ENCODE measurements at places on chromosomes 3 and 15.

GRCh38 chr15:50593761-50594160 is 47.3 kb upstream of the USP50 start:
- no peak for DNase-seq

DNA sequence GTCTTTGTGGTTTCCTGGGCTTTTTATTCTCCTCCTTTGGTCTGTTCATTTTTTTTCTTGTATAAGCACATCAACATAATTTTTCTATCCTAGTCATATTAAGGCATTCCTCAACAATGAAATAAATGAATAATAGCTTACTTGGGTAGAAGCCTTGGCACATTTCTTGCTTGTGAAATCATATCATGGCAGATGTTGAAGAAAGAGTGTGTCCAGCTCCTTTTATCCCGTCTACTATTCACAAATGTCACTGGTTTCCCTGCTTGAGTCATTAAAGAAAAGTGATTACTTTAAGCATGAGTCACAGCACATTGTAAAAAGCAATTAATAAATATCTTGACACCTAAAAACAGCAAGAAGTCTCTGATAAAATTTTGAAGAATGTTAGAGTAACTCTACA is 42.1 kb downstream of the MINAR1 start:
- DNase-seq = no peak

- DNase-seq = no peak
These were observed 247.7 kb downstream of the AGBL1 start for GRCh38 chr15:86327230-86327865.

GRCh38 chr3:8886546-8886945 is 76.7 kb downstream of the RAD18 start:
- DNase-seq = no peak

- no peak for DNase-seq
These were observed 149.1 kb downstream of the UACA start for GRCh38 chr15:70614221-70614620.

DNA sequence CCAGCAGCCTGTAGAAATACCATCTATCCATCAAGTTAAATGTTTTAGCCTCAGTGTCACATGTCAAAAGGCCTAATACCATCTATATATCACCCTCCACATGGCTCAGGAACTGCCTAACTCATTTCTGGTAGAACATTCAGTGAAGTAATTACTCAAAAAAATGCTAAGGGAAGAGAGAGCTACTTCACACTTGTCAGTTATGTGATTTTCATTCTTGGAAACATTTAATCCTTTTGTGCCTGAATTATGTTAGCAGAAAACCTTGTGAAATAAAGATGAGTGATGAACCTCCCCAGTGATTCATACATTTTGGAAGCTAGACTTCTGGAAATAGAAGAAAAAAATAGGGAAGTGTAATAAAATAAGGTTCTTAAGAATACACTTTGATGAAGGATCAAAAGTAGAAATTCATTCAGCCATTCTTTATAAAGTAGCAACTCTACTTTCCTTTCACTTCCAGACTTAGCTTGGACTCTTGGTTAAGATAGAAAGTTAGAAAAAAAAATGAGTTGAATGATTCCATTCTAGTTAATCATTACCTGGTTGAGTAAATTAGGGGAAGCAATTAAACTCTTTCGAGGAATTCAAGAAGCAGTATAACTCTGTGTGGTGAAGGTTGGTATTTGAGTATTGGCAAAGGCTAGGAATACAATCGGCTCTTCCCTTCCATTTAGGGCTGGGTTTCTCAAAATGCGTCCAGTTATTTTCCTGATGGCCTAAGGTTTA is 3.6 kb downstream of the OTOL1 start:
- no peak for DNase-seq

DNA sequence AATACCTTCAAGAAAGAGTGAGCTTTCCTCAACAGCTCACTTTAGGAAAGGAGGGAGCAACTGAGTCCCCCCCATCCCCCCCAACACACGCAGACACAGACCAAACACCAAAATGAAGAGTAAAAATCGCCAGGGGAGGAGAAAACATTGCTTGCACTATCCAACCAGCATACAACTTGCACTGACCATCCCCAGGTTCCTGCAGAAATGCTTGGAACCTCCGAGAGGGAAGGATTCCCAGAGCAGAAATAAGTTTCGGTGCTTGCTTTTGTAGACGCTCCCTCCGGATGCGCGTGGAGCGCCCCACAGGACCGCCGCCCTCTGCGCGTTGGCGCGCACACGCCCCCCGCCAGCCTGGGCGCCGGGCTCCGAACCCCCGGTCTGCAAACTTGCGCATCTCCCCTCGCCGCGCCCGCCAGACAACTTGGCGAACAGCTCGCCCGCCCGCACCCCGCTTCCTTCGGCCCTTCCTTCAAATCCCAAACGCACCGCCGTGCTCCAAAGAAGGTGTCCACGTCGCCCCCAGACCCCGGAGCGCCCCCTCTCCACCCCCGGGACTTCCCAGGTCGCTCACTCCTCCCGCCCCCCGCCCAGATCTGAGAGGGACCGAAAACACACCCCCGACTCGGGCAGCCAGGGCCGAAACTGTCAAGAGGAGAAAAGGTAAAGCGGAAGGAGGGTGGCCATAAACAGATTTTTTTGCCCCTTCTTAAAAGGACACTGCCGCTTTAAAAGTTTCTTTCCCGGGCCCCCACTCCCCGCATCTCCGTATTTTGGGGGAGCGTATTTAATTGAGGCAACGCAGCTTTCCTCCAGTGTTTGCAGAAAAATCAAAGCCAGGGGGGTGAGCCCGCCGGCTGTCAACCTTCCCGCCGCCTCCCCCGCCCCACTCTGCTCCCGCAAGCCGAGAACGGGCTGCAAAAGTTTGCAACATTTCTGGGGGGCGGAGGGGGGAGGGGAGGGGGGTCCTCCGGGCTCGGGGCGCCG is 859 bp downstream of the RORA start:
- DNase-seq = no peak

- no peak for DNase-seq
These were observed 2.8 kb upstream of the SEMA3G start for GRCh38 chr3:52447512-52448355.

GRCh38 chr15:100759106-100759505 is 120.5 kb upstream of the ALDH1A3 start:
- no peak for DNase-seq

DNA sequence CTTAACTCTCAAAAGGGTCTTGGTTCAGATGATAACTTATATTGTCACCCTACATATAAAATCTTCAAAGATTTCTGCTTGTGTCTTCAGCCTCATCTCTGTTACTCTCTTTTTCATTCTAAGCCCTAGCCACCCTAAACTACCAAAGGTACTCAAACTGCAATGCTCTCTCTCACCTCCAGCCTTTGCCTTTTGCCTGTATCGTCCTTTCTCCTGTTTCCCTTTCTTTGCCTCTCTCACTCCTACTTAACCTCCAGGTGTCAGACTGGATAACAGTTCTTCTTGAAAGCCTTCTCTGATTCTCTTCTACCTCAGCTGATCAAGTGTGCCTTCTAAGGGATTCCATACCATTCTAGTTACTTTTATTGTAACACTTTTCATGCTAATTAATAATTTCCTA is 149.8 kb downstream of the SERPINI1 start:
- DNase-seq = no peak

DNA sequence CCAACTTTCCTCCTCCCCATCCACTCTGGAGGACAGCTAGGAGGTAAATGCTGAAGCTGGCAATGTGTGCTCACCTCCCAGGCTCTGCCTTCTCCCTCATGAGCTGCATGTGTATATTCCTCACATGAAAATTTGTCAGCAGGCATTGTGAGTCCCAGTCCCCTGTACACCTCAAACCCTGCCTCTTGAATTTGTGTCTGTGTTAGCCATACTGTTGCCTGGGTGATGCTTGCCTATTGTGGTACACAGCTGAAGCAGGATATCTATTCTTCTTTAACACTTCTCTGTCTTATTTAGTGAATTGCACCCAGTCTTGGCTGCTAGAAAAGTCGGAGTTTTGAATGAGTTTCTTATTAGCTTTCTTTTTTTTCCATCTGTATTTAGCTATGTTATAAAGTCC is 586.0 kb upstream of the TGFBR2 start:
- no peak for DNase-seq

DNA sequence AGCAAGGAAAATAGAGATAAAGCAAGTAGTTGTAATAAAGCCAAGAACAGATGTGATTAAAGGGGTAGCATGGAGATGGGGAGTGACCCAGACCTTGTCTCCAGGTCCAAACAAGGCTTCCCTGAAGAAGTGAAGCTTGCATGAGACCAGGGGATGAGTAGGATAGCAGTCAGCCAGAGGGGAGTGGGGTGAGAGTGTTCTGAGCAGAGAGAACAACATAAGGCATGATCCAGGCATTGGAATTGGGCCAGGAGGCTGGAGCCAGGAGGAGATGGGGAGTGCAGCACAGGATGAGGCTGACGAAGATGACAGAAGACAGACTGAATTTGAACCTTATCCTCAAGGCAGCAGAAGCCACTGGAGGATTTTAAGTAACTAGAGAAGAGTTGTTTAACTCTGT is 7.2 kb downstream of the TMOD2 start:
- DNase-seq = no peak

- DNase-seq = no peak
These were observed 75.9 kb downstream of the MYO9A start for GRCh38 chr15:72042054-72042453.

DNA sequence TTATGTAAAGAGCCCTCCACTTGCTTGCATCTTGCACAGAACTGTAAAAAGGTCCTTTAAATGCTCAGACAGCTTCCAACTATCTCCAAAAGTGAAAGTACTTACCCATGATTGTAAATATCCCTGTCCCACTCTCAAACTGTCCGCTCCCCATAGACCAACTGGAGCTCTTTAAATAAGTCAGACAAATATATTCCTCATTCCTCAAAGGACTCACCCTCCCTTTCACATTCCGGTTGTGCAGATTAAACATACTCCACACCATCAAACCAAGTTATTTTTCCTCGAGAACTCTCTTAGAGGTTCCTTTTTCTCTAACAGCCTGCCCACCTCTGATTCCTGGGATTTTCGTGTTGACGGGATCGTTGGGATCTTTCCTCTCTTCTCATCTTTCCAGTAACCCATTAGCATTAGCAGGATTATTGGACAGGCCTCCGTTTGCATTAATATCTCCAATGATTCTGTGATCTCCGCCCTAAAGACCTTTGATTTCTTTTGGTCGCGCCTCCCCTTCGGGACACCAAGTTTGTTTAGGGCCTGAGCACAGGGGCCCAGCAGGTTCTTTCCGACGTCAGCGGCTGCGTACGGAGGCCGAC is 763 bp downstream of the GOLGB1 start:
- peak; percentile 43 for DNase-seq

DNA sequence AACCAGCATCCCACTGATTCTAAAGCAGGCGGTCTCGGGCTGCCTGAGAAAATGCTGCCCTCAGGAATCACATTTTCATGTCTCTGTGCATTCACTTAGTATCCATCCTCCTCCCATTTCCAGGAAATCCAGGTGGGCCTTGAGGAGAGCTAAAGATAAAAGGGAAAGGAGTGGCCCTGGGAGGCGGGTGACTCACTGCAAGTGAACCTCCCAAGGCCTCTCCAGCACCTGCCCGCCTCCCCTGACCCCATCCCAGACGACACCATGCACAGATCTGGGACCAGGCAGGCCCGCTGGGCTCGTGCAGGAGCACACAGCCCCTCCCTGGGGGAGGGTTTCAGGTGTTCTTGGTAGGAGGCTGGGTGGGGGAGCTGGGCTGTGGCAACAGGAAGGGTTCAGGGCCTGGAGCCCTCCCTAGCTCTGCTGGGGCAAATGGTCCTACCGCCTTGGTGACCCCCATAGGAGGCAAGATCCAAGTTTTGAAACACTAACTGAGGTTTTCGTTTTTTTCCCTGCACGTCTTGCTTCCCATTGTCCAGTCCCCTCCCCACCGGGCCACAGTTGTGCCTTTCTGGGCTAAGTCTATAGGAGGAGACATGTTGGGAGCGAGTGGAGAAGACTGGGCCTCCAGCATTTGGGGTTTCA is 22.2 kb downstream of the MELTF start:
- DNase-seq = no peak

DNA sequence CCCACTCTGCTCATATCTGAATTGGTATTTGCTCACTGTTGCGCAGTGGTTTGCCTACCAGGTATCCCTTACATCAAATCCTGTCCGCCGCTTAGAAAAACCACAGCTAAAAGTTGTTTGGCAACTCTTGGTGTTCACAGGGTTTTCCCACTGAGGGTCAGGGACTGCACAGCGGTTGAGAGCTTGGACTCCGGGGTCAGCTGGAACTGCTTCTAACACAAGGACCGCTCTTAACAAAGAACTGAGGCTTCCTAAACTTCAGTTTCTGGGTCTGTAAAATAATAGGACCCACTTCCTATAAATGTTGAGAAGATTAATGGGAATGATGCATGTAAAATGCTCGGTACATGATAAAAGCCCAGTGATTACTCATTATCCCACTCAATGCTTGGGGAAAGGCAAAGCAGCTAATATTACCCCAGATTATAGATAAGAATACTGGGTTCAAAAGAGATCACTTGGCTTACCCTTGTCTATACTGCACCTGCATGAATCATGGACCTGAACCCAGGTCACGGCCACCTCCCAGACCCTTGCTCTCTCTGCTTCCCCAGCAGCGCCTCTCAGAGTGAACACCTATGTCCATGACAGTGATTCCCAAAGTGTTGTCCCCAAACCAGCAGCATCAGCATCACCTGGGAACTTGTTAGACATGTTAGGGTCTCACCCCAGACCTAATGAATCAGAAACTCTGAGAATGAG is 36.1 kb downstream of the LIPC start:
- no peak for DNase-seq

DNA sequence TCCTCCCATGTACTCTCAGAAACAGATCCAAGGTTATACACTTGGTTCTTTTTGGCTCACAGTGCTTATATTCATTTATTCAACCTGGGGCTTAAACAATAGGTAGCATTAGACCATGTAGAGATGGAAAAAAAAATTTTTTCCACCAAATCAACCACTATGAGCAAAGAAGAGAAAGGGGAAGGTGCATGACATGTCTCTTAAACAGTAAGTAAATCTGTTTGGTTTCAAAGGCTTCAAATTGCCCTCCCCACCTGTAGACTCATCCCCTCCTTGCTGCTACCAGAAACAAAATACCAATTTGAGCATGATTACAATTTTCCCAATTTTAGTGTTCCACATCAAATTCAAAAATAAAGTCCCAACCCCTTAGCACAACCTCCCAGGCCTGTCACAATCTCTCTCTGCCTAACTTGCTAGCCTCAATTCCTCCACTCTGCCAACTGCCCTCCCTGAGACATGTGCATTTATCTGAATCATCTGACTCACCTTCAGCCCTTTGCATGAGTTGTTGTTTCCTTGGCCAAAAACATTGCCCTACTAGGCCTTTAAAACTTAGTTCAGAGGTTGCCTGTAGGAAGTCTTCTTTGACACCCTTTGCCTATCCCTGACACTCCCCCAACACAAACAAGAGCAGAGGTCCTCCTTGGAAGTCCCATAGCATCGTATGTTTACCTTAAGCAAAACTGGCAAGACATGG is 30.3 kb upstream of the TSC22D2 start:
- DNase-seq = no peak

GRCh38 chr15:28272587-28272986 is 49.4 kb downstream of the HERC2 start:
- DNase-seq = no peak

All from activated CD4-positive, alpha-beta T cell treated with anti-CD3 and anti-CD28 coated beads, Interleukin-2, amount 10 ng/mL, durations not matched to agents 7 days and 5 days (primary cell).